Articular chondrocyte of knee joint (primary cell): ENCODE measurements at places on chromosomes 16 and 17. TPM values are rescaled to one million over a fixed set of nuclear protein-coding genes. Genes with fewer than 3 reads are reported as not detected.

The ATP6V0D1 gene
- total RNA-seq: 86.0 and 99.0 TPM in 2 replicates

The VASN gene
- 130 and 192 TPM in 2 replicates for total RNA-seq

The FOXC2 gene
- 1.6 and 2.7 TPM in 2 replicates for total RNA-seq

The ARHGDIG gene
- total RNA-seq: 0.22 TPM in 1 of 2 replicates, not detected in the other

The ZPBP2 gene
- total RNA-seq: not detected in 2 replicates

The KRT13 gene
- not detected in 2 replicates for total RNA-seq

The CNGB1 gene
- total RNA-seq: not detected in 2 replicates

The HSBP1 gene
- total RNA-seq: 18.6 and 35.3 TPM in 2 replicates

The AGRP gene
- not detected in 2 replicates for total RNA-seq

The CES3 gene
- 0.86 TPM in 1 of 2 replicates, not detected in the other for total RNA-seq

The CLEC10A gene
- total RNA-seq: not detected in 2 replicates

The CLEC18A gene
- 0.65 and 0.86 TPM in 2 replicates for total RNA-seq

The ZNF652 gene
- 25.5 and 27.7 TPM in 2 replicates for total RNA-seq

The MYH13 gene
- not detected in 2 replicates for total RNA-seq

The EMP2 gene
- total RNA-seq: 51.0 and 55.5 TPM in 2 replicates

The C17orf107 gene
- total RNA-seq: 2.3 and 2.5 TPM in 2 replicates

The CSH1 gene
- not detected in 2 replicates for total RNA-seq

The PFN1 gene
- 278 and 326 TPM in 2 replicates for total RNA-seq

The SYNGR3 gene
- total RNA-seq: 0.26 and 0.76 TPM in 2 replicates

The SLC5A2 gene
- not detected in 2 replicates for total RNA-seq

The ZDHHC1 gene
- total RNA-seq: 7.5 and 9.1 TPM in 2 replicates

The POLR2C gene
- 83.2 and 101 TPM in 2 replicates for total RNA-seq

The TAT gene
- total RNA-seq: not detected in 2 replicates

The KRT25 gene
- not detected in 2 replicates for total RNA-seq

The KRTAP9-8 gene
- total RNA-seq: not detected in 2 replicates

The WFIKKN2 gene
- total RNA-seq: 0.13 and 0.22 TPM in 2 replicates

The IL34 gene
- total RNA-seq: 5.7 and 7.1 TPM in 2 replicates

The ZMYND15 gene
- 0.65 TPM in 2 replicates for total RNA-seq

The MPHOSPH6 gene
- total RNA-seq: 25.1 and 33.6 TPM in 2 replicates

The IGSF6 gene
- total RNA-seq: not detected in 2 replicates

The EPX gene
- total RNA-seq: not detected in 2 replicates

The TP53TG3F gene
- total RNA-seq: not detected in 2 replicates

The NPIPB2 gene
- 2.5 and 6.5 TPM in 2 replicates for total RNA-seq

The GRAP gene
- under 0.01 TPM in 1 of 2 replicates, not detected in the other for total RNA-seq

The SRSF2 gene
- 98.6 and 126 TPM in 2 replicates for total RNA-seq

The GSDMA gene
- total RNA-seq: 0.22 and 0.39 TPM in 2 replicates

The WNT9B gene
- total RNA-seq: 0.97 and 1.2 TPM in 2 replicates

The OMG gene
- 0.13 TPM in 1 of 2 replicates, not detected in the other for total RNA-seq

The SPAG5 gene
- 14.4 and 19.3 TPM in 2 replicates for total RNA-seq

The NOTUM gene
- not detected in 2 replicates for total RNA-seq

The MT1M gene
- 3.1 and 6.3 TPM in 2 replicates for total RNA-seq
